Neural crest cell (in vitro differentiated cells): ENCODE measurements at places on chromosomes 11 and 22. TPM values are rescaled to one million over a fixed set of nuclear protein-coding genes. Genes with fewer than 3 reads are reported as not detected.
A peak's percentile ranks its signal among the peaks of the same experiment; 100 is the strongest.

FGF4 gene
- total RNA-seq = not detected in 2 replicates

DNA sequence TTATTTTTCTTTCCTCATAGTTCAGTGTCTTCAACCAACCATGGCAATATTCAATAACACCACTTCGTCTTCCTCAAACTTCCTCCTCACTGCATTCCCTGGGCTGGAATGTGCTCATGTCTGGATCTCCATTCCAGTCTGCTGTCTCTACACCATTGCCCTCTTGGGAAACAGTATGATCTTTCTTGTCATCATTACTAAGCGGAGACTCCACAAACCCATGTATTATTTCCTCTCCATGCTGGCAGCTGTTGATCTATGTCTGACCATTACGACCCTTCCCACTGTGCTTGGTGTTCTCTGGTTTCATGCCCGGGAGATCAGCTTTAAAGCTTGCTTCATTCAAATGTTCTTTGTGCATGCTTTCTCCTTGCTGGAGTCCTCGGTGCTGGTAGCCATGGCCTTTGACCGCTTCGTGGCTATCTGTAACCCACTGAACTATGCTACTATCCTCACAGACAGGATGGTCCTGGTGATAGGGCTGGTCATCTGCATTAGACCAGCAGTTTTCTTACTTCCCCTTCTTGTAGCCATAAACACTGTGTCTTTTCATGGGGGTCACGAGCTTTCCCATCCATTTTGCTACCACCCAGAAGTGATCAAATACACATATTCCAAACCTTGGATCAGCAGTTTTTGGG, at the start of gene OR51T1:
OR51T1 (plus strand) TSS at position 41 of the 641 bp plus-strand sequence; CDS start at position 41, 0 bp downstream.
- no peak within 1 kb of the TSS for H3K27ac ChIP-seq
- H3K36me3 ChIP-seq = no peaks in the 10 kb centered on the region
- no peaks in the 10 kb centered on the region for H3K27me3 ChIP-seq
- no peak within 1 kb of the TSS for H3K4me3 ChIP-seq

GRCh38 chr11:65167656-65168055, 2.4 kb upstream of the SPDYC start:
- no peak for DNase-seq
- no peak overlapping the region for H3K4me3 ChIP-seq
- no peak overlapping the region for H3K27ac ChIP-seq
- H3K27me3 ChIP-seq = no peaks in the 10 kb centered on the region
- peaks cover 3% of the 10 kb centered on the region for H3K4me1 ChIP-seq

ANO9 gene
- total RNA-seq = not detected in 2 replicates

- H3K36me3 ChIP-seq = no peaks in the 10 kb centered on the region
- no peak overlapping the region for H3K27ac ChIP-seq
- no peaks in the 10 kb centered on the region for H3K4me1 ChIP-seq
- no peak overlapping the region for H3K4me3 ChIP-seq
These were observed 879.3 kb downstream of the DLG2 start for GRCh38 chr11:84747871-84748270.

DNA sequence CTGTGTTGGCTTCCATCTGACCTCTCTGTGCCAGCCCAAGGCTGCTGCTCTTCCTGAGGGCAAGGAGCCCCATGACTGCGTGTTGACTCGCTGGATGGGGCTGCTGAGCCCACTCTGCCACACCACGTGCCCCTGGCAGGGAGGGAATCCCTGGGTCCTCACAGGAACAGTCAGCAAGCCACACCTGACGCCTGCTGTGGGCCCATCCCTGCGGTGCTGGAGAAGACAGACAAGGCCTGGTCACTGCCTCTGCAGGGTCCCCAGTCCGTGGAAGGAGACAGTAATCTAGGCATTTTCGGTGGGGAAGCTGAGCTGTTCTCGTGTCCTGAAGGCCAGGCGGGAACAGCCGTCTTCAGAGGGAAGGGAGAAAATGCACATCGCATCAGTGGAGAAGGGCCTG, 10.6 kb upstream of the PPP6R3 start:
- H3K36me3 ChIP-seq = peaks cover 3% of the 10 kb centered on the region
- peak overlapping the region; percentile 19 for H3K27ac ChIP-seq
- DNase-seq = no peak
- H3K27me3 ChIP-seq = no peaks in the 10 kb centered on the region
- no peak overlapping the region for H3K4me3 ChIP-seq
